Left lung (tissue), 14 donors: ENCODE measurements at places on chromosomes 16 and 17. TPM values are rescaled to one million over a fixed set of nuclear protein-coding genes. Genes with fewer than 3 reads are reported as not detected.

The ZACN gene
- 18.3 TPM for polyA plus RNA-seq

The PABPN1L gene
- not detected for polyA plus RNA-seq

GRCh38 chr17:81317961-81318605 lies 23.0 kb upstream of the SLC38A10 start:
- no peak for DNase-seq

DNA sequence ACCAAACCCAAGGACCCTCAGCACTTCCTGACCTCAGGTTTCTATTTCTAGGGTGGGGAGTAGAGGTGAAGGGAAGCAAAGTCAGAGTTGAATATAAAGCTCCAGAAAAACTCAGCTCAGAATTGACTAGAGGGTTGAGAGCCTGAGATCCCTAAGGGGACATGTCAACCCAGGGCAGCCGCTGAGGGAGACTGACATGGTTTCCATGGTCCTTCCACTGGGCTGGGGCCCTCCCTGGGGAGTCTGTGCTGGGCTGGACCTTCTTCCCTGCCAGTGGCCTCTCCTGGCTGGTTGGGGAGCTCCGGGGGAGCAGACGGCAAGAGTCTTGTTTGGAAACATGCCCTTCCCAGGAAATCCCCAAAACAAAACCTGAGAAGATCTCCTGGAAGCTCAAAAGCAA lies 121.3 kb downstream of the METRNL start:
- DNase-seq: no peak

- DNase-seq: peak; percentile 34
Measured at GRCh38 chr16:3677994-3678393, 23.5 kb downstream of the DNASE1 start.

DNA sequence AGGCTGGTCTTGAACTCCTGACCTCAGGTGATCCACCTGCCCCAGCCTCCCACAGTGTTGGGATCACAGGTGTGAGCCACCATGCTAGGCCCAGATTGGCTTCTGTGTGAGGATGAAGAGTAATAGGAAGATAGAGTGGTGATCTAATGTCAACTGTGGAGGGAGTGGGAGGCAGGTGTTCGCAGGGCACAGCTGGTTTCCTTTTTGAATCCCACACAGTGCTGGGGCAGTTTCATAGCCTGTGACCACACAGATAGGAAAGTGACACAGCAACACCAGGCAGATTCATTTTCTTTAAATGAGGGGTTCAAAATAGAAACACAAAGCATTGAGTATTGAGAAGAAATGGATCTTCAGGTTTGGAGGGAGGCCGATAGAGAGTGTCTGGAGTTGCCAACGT lies 540.3 kb downstream of the WWOX start:
- DNase-seq: no peak
